ENCODE measurements at places on chromosomes 3 and 15.
A peak's percentile ranks its signal among the peaks of the same experiment; 100 is the strongest.

DNA sequence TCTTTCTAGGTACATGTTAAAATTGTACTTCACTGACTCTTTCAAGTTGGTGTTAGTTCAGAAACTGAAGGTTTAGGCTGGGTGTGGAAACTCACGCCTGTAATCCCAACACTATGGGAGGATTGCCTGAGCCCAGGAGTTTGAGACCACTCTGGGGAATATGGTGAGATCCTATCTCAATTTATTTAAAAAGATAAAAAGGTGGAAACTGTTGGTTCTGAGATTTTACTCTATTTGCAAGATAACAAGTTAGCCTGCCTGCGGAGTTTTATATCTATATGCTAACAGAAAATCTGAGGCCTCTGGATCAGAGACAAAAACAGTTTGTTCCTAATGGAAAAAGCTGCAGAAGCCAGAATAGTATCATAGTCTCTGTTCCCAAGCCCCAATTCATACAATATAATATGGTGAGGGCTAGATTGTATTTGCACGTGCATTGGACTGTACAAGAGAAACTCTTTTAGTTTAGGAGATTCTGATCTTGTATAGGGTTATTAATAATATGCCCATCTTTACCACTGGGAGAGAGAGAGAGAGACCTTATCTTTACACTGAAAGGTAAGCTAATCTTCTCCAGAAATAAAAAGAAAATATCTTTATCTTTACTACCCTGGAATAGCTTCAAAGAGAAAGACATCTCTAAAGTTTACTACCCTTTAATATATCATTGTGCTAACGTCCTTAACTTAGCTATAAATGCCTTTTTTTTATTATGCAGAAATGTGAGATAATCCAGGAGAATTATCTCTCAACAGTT, 1267.6 kb downstream of the OTOL1 start:
- DNase-seq: no peak

GRCh38 chr3:129413687-129414506, 14.5 kb downstream of the EFCAB12 start:
- no peak for DNase-seq

GRCh38 chr3:963755-964154, 129.1 kb upstream of the CNTN6 start:
- DNase-seq: no peak

DNA sequence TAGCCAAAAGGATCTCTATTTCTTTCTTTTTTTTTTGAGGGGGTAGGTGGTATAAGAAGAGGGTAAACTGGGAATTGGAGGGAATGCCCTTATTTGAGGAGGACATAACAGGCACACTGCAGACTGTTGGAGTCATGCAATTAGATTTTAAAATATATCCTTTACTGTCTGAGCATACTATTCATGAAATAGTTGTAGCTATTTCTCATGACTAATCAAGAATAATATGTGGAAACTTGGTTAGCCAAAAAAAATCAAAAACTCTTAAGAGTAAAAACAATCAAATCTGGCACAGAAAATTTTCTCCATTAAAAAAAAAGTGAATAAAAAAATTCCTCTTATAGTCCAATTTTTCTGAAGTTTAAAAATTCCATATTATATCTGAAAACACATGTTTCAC, 174.9 kb downstream of the SCAPER start:
- no peak for DNase-seq

GRCh38 chr3:105228696-105229095, 138.0 kb upstream of the ALCAM start:
- no peak for DNase-seq

DNA sequence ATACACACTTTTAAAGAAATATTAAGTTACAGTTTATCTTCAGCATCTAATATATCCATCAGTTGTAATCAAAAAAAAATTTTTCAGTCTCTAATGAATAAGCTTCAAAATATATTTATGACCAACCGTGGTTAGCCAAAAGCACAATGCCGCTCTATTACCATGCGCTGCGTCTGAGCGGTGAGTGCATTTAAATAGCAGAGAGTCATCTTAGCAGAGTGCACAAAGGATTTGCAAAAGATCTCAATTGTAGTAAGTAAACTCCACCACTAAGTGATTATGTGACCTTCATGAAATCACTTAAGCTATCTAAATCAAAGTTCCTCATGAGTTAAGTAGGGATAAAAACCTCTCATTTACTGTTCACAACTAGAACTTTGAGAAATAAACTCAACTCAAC, 4.9 kb downstream of the TP63 start:
- DNase-seq: no peak

- DNase-seq: no peak
These were observed 209.5 kb downstream of the DTWD1 start for GRCh38 chr15:49830391-49830790.

DNA sequence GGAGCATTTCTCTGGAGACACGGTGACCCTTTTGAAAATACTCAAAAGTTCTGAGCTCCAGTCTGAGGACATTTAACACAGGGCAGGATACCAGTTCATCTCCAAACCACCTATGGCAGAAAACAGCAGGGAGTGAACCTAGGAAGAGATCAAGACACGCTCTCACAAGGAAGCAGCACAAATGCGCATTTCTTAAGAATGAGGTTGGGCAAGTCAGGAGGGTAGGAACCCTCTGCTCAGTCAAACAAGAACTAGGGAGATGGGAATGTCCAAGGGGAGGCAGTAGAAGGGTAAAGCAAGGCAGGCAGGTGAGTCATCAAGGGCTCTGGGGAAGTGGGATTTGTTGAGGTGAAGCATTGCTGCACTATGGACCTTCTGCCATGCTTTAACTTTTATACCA, 60.3 kb upstream of the PSMD6 start:
- no peak for DNase-seq

- DNase-seq: no peak
These were observed 54.5 kb downstream of the NEK11 start for GRCh38 chr3:131081224-131081623.

DNA sequence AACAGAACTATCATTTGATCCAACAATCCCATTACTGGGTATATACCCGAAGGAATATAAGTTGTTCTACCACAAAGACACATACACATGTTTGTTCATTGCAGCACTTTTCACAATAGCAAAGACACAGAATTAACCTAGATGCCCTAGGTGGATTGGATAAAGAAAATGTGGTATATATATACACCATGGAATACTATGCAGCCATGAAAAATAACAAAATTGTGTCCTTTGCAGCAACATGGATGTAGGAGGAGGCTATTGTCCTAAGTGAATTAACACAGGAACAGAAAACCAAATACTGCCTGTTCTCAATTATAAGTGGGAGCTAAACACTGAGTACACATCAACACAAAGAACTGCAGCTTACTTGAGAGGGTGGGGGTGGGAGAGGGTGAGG, 142.5 kb downstream of the IL20RB start:
- DNase-seq: no peak

DNA sequence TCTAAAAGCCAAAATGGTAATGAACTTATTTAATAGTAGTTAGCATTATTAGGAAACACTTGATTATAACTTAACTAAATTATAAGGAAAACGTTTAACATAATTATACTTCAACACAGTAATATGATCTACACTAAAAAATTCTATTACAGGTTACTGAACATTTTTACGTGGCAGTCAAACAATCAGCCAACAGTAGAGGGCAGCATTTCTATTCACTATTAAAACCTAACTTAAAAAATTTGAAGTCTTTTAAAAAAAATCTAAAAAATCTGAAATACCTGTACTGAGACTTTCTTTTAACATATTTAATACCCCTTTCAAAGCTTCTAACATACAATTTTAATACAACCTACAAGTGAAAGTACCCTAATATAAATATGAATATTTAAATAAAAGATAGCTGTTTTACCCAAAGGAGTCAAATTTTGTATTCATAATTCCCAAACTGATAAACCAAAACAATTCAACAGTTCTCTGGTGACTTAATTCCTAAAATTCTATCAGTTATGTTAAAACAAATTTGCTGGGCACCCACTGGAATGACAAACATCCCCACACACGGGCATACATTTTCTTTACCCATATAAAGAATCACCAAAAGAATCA, 41.5 kb downstream of the DLG1 start:
- DNase-seq: peak; percentile 57

All from CD4-positive, alpha-beta T cell treated with Interleukin-21 for 1 hour (primary cell).